Gastroesophageal sphincter (tissue), 4 donors: ENCODE measurements at places on chromosomes 5 and 9.

GRCh38 chr5:161406880-161407279, 139.6 kb downstream of the GABRB2 start:
- ATAC-seq: no peak

DNA sequence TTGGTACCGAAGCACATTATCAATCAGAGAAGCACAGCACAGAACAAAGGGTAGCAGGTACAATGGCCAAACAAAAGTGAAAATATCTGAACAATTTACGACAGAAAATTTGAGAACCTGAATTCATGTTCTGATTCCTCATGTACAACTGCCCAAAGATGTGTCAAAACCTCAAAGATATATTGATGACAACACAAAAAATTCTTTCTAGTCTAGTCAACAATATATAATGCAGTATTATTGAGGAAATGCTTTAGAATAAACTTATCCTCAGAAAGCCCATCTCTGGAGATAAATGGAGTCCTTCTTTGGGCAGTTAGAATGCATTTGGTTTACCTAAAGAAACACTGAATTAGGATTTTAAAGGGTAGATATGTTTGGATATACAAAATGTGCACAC, 6.8 kb upstream of the SMARCA2 start:
- no peak for ATAC-seq

GRCh38 chr5:107894361-107894760, 223.6 kb upstream of the EFNA5 start:
- ATAC-seq: no peak

GRCh38 chr5:115418788-115419187, 122.3 kb upstream of the CCDC112 start:
- ATAC-seq: no peak

DNA sequence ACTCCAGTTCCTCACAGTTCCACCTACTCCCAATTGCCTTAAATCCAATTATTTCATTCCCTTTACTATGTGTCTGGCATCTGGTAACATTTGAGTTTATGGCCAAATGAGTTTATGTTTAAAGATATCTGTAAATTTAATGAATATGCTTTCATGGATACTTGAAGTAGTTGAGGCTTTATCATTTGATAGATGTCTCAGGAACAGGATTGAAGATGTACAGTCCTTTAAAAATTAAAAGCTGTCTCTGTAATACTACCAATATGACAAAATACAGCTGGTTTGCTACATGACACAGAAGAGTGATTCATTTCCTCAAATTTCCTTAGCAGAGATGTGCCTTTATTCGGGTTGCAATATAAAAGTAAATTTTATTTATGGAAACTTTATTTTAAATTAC, 2326.0 kb upstream of the ACO1 start:
- no peak for ATAC-seq

DNA sequence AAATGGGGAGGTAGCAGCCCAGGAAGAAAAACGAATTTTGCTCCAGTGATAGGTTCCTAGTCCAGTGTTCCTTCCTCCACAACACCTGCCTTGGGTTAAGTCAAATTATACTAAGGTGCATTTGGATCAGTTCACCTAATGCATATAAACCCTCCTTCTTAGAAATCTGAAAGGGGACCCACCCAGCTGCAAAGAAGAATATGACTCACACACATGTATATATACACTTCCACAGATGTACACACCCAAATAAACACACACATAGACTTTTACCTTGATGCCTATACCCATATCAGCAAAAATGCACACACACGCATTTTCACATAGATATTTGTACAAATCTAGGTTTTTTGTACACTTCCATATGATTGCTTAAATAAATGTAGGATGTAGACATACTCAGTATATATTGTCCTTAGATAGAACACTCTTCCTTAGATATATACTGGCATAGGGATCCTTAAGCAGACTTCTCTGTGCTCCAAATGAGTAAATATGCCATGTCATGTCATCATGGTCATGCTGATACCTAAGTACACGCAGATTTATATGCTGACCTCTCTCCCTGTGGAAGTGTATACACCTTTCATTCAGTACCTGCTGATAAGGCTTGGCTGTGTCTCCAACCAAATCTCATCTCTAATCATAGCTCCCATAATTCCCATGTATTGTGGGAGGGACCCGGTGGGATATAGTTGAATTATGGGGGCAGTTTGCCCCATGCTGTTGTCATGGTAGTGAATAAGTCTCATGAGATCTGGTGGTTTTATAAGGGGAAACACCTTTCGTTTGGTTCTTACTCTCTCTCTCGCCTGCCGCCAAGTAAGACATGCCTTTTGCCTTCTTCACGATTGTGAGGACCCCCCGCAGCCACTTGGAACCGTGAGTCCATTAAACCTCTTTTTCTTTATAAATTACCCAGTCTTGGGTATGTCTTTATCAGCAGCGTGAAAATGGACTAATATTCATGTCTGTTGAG, 10.2 kb downstream of the ADRB2 start:
- no peak for ATAC-seq

- ATAC-seq: no peak
Observed at GRCh38 chr5:141883184-141883891, 5.1 kb upstream of the PCDH1 start.

DNA sequence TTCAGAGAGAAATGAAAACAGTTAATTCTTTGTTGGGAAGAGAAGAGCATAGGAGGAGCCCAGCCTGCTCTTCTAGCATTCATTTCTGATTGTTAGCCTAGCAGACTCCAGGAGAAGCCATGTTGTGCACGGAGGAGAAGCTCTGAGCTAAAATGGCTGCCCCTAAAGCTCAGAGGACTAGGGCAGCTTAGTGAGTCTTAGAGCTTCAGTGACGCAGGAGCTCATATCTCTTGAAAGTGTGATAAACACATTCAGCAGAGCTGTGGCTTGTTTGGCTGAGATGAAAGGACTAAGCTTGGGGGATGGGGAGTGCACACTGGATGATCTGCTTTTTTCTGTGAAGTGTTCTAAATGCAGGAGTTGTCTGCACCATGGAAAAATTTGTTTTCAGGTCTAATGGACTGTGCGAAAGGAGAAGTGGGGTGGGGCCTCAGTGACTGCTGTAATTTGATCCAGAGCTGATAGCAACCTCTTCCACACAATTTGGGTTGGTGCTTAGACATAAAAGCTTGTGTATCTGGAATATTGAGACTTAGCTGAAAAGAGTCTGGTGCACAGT, 58.5 kb downstream of the ZNF462 start:
- peak; percentile 69 for ATAC-seq

- ATAC-seq: no peak
Observed at GRCh38 chr9:83665580-83666200, 42.1 kb downstream of the UBQLN1 start.

- ATAC-seq: no peak
Observed at GRCh38 chr9:128828719-128829452, 708 bp downstream of the SPOUT1 start.

DNA sequence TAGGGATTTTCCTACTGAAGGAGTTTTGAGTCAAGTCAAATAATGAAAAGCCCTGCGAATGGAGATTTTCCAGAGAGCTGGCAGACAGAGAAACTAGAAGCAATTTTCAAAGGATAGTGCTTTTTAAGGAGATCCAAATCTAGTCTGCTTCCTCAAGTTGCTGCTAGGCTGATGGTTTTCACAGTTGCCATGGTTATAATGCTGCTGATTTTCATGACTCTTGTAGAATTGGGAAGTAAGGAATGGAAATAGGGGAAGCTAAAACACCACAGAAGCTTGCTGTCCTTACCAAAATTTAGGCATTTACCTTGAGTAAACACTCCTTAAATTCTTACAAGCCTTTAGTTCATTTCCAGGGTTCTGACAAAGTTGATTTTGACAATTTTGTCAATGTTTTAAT, 30.1 kb upstream of the HAPLN1 start:
- no peak for ATAC-seq

GRCh38 chr9:21549890-21550289, 67.8 kb upstream of the IFNE start:
- ATAC-seq: no peak

DNA sequence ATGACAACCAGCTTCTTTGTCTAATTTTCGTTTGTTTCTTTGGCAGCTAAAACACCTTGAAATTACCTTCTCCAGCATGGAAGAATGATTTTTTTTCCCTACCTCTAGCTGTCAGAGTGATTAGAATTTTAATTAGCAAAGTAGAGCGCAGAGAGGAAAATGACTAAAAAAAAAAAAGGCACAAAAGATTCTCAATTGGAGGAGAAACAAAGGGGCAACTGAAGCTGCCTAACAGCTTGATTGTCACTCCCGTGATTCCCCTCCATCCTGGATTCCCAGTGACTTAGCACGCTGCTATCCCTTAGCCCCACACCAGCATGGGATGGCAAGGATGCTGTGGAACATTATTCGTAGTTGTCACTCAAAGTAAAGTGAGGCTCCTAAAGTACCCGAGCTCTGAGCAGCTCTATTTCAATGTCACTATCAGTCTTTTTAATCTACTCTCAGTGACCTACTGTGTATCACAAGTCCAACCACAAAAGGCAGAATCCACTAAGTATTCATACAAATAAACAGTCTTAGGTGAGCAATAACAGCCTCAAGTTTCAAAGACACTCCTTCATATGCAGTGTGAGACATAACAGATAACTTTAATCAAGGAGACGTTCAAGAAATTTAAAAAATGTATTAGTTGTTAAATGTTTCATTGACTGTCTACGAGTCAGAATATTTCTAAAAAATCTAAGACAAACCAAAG, 710.0 kb upstream of the GRAMD2B start:
- no peak for ATAC-seq

DNA sequence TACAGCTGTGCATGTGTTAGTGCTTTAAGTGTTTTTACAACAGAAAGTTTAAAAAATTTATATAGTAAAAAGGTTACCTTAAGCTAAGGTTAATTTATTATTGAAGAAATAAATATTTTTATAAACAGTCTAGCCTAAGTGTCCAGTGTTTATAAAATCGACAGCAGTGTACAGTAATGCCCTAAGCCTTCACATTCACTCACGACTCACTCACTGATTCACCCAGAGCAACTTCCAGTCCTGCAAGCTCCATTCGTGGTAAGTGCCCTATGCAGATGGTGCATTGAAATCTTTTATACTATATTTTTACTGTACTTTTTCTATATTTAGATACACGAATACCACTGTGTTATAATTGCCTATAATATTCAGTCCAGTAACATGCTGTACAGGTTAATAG, 159.1 kb downstream of the ROR2 start:
- no peak for ATAC-seq

DNA sequence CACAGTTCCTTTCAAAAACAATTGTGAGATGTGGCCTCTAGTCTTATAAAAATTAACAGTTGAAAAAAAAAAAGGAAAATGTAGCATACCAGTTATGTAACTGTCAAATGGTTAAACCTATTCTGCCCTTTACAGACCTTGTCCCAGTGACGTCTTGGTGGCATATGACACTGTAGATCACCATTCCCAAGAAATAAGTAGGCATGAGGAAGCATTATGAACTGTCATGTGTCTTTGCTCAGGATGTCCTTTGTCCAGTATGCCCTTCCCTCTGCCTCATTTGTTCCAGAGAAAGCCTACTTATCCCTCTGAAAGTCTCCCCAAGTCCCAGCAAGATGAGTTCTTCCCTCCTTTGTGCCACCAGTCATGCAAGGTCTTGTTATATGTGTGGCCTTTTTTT, 63.2 kb downstream of the PAM start:
- no peak for ATAC-seq

DNA sequence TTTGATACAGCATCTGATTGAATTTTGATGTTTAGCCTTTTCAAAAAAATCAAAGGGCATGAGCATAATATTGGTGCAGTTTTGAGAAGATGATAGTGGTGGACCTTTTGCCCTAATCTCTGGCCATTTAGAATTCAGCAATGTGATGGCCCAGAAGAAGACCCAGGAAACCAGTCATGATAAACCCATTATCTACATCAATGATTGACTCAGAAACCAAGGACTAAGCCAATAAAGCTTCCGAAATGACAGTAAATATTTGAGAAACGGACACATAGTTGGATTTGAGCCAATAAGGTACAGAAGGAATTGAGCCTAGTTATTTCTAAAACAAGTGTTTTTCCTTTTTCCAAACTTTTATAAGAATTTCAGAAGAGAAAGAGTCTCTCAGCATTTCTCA, 1158.8 kb upstream of the DMAC1 start:
- ATAC-seq: no peak

- ATAC-seq: no peak
Observed at GRCh38 chr9:7121664-7122063, 363.9 kb downstream of the KDM4C start.

- ATAC-seq: no peak
Observed at GRCh38 chr9:136347472-136348256, 15.9 kb downstream of the DNLZ start.
